ENCODE measurements at places on chromosomes 7 and 10.

DNA sequence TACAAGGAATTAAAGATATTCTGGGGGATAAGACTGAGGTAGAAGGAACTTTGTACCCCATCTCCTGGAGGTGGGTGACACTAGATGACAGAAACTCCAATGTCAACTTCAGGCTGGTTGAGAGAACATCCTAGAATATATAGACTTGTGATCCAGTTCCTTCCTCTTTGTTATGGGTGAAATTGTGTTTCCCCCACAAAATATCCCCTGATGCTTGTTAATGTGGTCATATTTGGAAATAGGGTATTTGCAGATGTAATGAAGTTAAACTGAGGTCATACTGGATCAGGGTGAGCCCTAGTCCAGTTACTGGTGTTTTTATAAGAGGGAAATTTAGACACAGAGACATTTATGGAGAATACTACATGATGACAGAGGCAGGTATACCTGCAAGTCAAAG is 114.0 kb upstream of the NAMPT start:
- DNase-seq = no peak

DNA sequence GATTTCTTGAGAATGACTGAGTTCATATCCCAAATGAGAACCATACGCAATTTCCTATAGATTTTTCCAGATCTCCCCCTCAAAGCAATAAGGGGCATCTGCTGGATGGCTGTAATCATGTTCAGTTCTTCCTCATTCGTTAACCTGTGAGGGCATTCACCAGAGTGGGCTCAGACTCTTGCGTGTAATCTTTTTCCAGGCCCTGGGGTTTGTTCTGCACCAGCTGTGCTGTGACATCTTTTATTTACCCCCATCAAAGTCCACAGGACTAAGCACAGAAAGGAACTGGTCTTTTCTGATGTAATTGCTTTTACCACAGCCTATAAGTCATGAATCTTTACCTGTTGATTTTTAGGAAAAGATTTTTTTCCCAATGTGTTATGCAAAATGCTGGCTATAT is 27.9 kb upstream of the ITGA8 start:
- DNase-seq = no peak

GRCh38 chr10:19469521-19469920 is 346.7 kb upstream of the PLXDC2 start:
- no peak for DNase-seq

DNA sequence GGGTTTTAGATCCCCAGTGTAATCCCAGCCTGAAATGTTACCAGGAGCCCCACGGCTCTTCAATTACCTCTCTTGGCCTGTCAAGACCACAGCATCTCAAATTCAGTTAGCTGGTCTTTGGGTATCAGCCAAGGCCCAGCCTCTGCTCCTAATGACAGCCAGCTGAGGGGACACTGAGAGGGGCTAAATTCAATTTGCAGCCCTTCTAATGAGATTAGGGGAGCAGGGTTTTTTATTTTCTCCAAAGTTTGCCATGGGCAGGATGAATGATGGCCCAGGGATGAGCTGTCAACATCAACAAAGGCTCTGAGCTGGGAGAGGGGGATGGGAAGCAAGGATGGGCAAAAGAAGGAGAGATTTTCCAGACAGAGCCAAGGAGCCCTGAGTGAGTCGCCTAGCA is 116.8 kb upstream of the TBX20 start:
- no peak for DNase-seq

GRCh38 chr10:43408331-43408709 is 666 bp downstream of the HNRNPF start:
- no peak for DNase-seq

Measured in activated T-cell treated with anti-CD3 and anti-CD28 coated beads for 4 hours (primary cell).